ENCODE measurements at places on chromosomes 6 and 20.
A peak's percentile ranks its signal among the peaks of the same experiment; 100 is the strongest.

- DNase-seq, result no peak
Measured at GRCh38 chr20:31485450-31486339, 10.6 kb downstream of the REM1 start.

DNA sequence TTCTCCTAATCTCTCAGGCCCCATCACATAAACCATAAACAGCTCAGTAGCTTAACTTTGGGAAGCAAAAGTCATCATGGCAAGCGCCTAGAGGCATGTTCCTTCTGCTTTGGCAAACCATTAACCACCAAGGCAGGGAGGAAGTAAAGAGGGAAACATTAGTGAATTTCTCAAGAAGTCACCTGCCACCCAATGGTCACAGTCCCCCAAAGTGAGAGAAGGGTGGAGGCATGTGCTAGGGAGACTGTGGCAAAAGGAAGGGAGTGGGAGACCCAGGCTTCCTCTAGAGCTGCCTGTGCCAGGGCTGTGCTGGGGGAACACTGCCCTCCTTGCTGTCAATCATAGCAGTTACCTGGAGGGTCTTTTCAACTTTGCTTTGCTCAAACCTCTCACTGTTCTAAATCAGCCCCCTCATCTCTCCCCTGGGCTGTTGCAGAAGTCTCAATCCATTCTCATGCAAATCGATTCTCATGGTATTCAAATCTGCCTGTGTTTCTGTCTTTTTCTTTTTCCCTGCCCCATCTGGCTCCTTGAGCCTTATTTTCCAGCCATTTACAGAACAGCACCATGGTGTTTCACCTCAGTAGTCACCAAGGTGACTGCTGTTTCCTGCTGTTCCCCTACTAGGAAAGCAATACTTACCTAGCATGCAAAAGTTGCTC lies 1.8 kb upstream of the RNF24 start:
- no peak for DNase-seq

- no peak for DNase-seq
Measured at GRCh38 chr6:156996265-156996664, 219.1 kb downstream of the ARID1B start.

GRCh38 chr6:35428421-35429149 lies 23.6 kb upstream of the FANCE start:
- no peak for DNase-seq

DNA sequence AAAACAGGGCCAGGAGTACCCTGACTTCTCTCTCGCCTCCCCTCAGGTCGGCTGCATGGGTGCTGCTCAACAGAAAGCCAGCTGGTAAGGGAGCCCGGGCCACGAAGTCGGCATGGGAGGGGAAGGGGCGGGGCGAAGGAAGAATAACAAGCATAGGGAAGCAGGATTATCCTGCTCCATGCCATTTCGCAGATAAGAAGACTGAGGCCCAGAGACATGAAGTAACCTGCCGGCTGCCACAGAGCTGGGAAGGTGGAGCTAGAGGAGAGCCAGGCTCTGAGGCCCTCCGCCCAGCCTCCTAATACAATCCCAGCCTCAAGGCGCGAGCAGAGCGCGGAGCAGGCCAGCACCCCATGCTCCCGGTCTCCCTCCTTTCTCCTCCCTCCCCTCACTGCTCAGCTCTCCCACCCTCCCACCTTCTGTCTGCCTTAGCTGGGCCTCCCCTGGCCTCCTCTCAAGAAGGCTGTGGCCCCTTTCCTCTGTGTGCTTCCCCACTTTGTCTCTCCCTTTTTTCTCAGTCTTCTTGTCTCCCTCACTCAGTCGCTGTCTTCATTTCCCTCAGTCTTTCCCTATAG lies 13.2 kb upstream of the HMGA1 start:
- no peak for DNase-seq

DNA sequence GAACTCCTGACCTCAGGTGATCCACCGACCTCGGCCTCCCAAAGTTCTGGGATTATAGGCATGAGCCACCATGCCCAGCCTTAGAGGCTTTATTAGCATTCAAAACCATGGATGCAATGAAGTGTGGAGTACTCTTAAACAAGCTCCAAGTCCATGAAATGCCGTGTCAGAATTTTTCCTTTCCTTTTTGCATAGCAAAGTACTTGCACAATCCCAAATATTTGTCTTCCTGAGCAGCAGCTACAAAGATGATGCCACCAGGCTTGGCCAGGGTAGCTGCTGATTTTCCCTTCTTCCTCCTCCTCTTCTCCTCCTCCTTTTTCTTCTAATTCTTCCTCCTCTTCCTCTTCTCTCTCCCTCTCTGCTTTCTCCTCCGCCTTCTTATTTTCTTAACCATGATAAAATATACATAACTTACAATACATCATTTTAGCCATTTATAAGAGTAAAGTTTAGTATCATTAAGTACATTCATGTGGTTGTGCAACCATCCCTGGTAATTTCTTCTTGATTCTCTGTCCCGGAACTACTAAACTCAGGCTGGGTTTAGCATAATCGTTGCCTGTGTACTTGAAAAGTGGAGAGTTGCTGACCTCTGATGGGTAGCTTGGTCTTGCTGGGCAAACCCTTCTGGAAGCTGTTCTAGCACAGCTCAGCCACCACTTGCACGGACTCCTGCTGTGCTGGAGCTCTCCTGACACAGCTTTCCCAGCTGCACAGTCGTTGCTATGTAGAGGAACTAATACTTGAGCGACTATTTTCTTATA lies 20.3 kb downstream of the MUCL3 start:
- no peak for DNase-seq

- no peak for DNase-seq
Measured at GRCh38 chr20:5156675-5157448, 30.1 kb downstream of the CDS2 start.

GRCh38 chr20:56400001-56400640 lies 7.7 kb downstream of the CSTF1 start:
- peak; percentile 58 for DNase-seq

DNA sequence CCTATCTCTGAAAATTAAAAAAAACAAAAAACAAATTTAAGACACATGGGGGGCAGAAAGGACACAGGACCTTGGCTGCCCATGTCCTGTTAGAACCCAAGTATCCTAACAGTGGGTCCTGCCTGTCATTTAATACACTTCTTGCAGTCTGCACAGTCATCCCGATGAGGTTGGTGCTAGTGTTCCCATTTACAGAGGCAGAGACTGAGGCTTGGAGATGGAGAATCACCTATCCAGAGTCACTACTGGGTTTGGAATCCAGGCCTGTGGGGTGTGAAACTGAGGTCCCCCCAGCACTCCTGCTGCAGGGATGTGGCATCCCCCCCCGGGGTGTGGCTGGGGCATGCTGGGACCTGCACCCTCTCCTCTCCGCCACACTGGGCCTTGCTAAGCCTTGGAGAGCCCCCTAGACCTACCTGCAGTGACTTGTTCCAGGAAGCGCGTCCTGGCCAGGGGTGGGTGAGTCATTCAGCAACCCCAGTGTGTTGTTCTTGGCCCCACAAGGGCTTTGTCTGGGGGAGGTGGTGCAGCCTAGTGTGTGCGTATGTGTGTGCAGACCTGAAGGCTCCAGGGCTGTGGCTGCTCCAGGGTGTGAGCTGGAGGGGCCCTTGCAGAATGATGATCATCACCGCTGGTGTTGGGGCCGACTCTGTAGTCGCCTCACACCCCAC lies 49.7 kb downstream of the BCAS4 start:
- peak; percentile 81 for DNase-seq

DNA sequence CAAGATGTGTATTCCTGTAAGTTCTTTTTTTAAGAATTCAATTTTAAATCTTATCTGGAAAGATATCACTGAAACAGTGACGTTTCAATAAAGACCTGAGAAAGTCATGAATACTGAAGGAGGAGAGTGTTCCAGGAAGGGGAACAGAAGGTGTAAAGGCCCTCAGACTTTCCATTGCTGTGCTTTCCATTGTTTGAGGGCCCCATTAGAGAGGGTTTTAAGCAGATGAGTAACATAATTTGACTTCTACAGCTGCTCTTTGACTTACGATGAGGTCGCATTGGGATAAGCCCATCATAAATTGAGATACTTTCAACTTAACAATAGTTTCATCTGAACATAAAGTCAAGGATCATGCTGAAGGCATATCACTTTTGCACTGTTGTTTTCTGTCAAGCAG lies 24.7 kb downstream of the ACOT13 start:
- no peak for DNase-seq

- DNase-seq, result no peak
Measured at GRCh38 chr20:1722513-1723050, 65.0 kb upstream of the SIRPG start.

DNA sequence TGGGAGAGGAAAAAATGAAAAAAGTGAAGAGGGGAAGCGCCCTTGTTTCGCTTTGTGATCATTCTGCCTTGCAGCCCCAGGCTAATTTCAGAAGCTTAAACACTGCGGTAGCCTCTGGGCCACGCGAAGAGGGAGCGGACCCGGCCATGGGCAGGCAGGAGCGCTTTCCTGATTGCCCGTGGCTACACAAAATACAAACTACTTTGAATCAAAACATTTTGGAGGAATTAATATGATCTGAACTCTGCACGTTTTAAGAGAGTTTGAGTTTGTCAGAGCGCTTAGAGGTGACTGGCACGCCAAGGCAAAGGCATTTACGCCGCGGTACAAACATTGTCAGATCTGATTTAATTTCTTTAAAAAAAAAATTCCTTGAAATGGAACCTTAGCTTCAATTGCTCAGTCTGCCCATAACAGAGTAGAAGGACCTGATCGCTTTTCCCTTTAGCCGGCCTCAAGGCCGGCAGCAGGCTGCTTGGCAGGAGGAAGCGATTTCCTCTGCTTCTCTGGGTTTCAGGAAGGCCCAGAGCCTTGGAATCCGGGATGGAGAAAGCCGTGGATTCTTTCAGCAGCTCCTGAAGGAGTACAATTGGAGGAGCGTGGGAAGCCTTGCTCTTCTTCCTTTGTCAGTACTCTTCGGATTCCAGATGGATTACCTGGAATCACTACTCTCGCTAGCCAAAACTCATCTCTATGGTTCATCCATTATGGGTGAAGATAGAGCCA lies 9.7 kb downstream of the TFAP2D start:
- no peak for DNase-seq

DNA sequence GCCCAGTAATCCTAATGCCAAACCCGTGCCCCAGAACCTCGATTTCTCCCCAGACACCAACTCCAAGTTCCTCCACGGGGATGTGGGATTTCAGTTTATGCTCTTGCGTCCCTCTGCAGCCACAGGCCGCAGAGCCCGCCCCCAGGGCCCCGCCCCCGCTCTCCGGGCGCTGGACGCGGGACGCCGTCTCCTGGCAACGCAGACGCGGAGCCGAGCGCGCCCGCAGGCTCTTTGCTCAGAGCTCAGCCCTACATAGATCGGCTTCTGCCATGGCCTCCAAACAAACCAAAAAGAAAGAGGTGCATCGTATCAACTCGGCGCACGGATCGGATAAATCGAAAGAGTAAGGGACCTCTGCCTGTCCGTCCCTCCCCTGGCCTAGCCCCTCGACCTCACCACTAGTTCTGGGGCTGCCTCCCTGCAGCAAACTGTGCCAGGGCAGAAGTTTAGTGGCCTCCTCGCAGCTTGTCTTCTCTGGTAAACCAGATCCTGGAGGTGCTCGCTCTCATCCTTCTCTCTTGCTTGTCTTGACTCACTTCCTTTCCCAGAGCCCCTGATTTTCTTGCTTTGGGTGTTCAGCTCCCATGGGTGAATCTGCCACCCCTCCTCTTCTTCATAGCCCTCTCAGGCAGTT lies at the start of gene ADGB:
Gene ADGB, plus strand, starts transcription at position 201 of the 634 bp plus-strand sequence. Its CDS starts 69 bp downstream, at position 270.
- DNase-seq, result no peak

- no peak for DNase-seq
Measured at GRCh38 chr6:166726201-166726600, 99.2 kb upstream of the RPS6KA2 start.

DNA sequence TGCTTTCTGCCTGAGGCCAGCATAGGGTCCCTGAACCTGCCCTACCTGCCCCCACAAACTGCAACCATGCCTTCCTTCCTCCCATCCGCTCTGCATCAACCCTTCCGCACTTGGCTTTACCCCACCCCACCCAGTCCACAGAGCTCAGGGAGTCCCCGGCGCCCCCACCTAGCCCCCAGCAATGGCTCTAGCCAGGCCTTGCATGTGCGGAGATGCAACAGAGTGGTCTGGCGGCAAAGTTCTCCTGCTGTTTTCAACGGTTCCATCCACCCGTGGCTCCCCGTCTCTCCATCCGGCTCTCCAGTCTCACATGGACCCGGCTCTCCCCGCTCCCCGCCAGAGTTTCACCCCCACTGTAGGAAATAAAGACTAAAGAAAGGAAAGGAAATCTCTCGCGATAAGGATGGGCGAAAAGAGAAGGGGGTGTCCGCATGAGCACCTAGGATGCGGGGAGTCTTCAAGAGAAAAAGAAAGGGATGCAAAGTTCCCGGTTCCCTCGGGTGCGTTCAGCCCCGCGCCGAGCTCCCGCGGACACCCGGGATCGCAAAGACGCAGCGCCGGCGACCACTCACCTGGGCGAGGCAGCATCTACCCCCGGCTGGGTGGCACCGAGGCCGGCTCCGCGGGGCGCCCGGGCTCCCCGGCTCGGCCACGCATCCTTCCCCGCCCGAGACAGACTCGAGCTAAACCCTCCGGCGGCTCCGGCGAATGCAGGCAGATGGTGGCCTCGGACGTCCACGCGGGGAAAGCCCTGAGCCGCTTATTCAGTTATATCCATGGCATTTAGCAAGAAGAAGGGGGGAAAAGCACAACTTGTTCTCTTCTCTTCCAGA lies 579 bp downstream of the LRFN2 start:
- DNase-seq, result peak; percentile 14

DNA sequence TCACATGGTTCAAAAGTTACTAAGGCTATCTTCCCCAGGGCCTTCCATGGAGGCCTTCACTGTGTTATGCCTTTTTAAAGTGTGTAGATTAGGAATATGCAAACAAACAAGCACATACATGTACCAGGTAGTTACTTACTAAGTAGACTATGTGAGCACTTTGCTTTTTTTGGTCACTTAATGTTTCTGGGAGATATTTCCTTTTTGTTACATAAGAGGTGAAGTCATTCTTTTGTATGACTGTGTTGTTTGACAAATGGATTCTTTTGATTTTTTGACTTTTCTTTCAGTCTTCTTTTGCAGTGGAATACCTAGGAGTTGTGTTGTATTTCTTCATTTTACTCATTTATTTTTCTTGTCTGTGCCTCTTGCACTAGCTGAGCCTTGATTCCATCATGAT lies 39.6 kb upstream of the BCAS1 start:
- no peak for DNase-seq

DNA sequence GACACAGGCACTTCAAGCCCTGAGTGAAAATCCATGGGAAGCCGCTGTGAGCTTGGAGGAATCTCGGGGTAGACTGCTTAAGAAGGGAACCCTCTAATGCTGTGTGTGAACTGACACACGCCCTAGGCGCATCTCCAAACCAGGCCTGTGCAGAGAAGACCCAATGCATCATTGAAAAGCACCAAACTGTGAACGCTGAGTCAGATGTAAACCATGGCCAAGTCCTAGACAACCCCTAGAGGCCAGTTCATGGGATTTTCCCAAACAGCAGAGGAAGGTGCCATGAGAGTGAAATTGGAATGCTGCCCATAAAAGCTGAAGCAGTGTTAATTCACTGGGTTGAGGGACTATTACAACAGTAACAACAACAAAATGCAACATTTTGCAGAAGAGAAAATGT lies 296.5 kb downstream of the SMOC2 start:
- DNase-seq, result no peak

GRCh38 chr6:141437011-141437410 lies 695.7 kb upstream of the GJE1 start:
- no peak for DNase-seq

- no peak for DNase-seq
Measured at GRCh38 chr6:43968110-43968965, 158.9 kb downstream of the MRPL14 start.

GRCh38 chr6:111743862-111744692 lies 129.2 kb downstream of the FYN start:
- DNase-seq, result no peak

GRCh38 chr6:13836170-13836569 lies 21.8 kb upstream of the MCUR1 start:
- no peak for DNase-seq

GRCh38 chr20:8272766-8273165 lies 140.7 kb downstream of the PLCB1 start:
- DNase-seq, result no peak

Data from activated T-cell treated with anti-CD3 and anti-CD28 coated beads, Interleukin-2, amount 50 U/mL, for 72 hours (primary cell).